ENCODE measurements at places on chromosomes 12 and 14.

- H3K4me3 ChIP-seq: no peak overlapping the region
- H3K27ac ChIP-seq: no peak overlapping the region
- no peaks in the 10 kb centered on the region for H3K4me1 ChIP-seq
- H3K36me3 ChIP-seq: no peaks in the 10 kb centered on the region
- H3K27me3 ChIP-seq: peaks cover 3% of the 10 kb centered on the region
- DNase-seq: no peak
Observed at GRCh38 chr14:85731186-85731585, 201.2 kb downstream of the FLRT2 start.

DNA sequence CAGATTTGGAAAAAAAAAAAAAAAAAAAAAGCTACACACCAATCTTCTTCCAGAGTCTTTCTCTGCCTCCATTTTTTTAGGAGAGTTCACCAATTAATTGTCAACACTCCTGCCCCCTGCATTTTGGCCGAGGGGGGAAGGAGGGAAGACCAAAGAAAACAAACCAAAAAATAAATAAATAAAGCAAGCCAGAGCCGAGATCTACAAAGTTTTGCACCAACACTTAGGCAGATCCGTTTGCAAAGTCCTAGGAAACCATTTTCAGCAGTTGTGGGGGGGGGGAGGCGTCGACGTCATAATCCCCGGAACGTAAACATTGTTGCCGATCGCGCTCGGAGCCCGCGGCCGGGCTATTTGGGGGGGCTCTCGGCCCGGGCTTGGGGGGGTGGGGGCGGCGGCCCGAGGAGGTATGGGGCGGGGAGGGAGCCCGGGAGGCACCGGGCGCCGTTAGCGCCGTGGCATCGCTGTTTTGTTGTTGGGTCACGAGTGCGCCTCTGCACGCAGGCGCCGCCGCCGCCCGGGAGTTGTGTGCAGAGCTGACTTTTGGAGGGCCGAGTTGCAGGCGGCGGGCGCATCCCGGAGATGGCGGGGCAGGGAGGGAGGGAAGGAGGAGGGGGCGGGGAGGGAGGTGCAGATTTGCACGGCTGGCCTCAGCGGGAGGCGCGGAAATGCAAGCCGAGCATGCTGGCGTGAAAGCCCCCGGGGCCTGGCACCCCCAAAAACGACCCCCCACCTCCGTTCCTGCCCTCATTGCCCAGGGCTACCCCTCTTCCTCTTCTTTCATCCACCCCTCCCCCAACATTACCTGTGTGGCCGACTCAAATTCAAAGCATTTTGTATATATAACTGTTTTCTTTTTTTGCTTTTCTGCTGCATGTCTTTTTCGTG, 598 bp downstream of the KDM2B start:
- H3K4me3 ChIP-seq: peak overlapping the region; percentile 96
- H3K4me1 ChIP-seq: peaks cover 31% of the 10 kb centered on the region
- no peaks in the 10 kb centered on the region for H3K36me3 ChIP-seq
- H3K27me3 ChIP-seq: no peaks in the 10 kb centered on the region
- peak; percentile 77 for DNase-seq
- peak overlapping the region; percentile 89 for H3K27ac ChIP-seq

GRCh38 chr14:36905272-36905888, 243.7 kb downstream of the PAX9 start:
- H3K27ac ChIP-seq: no peak overlapping the region
- no peaks in the 10 kb centered on the region for H3K4me1 ChIP-seq
- DNase-seq: no peak
- no peak overlapping the region for H3K4me3 ChIP-seq

- DNase-seq: no peak
- H3K4me3 ChIP-seq: no peak overlapping the region
- H3K27ac ChIP-seq: no peak overlapping the region
- H3K27me3 ChIP-seq: no peaks in the 10 kb centered on the region
- peaks cover 13% of the 10 kb centered on the region for H3K36me3 ChIP-seq
Observed at GRCh38 chr14:39372656-39373055, 59.6 kb downstream of the FBXO33 start.

DNA sequence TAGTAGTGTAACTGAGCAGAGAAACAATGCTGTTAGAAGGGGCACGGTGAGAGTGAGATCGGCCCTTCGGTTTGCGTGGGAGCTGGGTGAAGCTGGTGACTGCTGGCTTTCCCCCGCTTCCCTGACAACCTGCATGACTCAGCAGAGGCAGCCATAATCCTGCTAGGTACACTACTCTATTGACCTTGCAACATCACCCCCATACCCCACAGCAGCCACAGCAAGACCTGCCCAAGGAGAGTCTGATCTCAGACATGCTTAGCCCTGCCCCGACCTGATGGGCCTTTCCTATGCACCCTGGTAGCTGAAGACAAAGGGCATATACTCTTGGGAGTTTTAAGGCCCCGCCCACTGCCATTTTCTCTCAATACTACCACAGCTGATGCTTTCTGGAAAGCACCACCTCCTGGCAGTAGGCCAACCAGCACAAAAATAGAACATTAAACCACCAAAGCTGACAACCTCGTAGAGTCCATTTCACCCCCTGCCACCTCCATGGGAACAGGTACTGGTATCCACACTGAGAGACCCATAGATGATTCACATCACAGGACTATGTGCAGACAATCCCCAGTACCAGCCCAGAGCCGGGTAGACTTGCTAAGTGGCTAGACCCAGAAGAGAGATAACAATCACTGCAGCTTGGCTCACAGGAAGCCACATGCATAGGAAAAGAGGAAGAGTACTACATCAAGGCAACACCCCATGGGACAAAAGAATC, 75.9 kb upstream of the RGS6 start:
- H3K27me3 ChIP-seq: peaks cover 50% of the 10 kb centered on the region
- no peak for DNase-seq
- no peak overlapping the region for H3K27ac ChIP-seq
- peaks cover 7% of the 10 kb centered on the region for H3K4me1 ChIP-seq

- H3K27me3 ChIP-seq: peaks cover 25% of the 10 kb centered on the region
- no peaks in the 10 kb centered on the region for H3K36me3 ChIP-seq
- H3K27ac ChIP-seq: no peak overlapping the region
- no peak overlapping the region for H3K4me3 ChIP-seq
- no peak for DNase-seq
Observed at GRCh38 chr14:98903371-98903770, 368.6 kb downstream of the BCL11B start.

DNA sequence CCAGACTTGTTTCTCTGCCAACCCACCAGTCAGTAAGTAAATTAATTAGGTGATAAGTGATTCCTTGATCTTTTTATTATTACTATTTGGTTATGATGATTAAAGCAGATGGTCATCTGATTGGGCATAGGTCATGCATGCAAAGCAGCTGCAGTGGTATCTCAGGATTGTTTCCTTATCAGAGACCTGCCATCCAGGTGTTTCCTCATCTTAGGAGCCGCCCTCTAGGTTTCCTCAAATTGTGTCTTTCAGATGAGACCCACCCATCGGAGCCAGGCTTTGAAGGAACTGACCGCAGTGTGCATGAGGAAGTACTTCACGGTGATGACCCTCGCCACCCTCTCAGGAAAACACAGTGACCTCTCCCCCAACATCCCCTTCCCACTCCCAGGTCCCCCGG, 63.3 kb downstream of the ZFP36L1 start:
- no peak for DNase-seq
- no peaks in the 10 kb centered on the region for H3K27me3 ChIP-seq
- no peaks in the 10 kb centered on the region for H3K36me3 ChIP-seq
- no peak overlapping the region for H3K4me3 ChIP-seq
- peaks cover 29% of the 10 kb centered on the region for H3K4me1 ChIP-seq

DNA sequence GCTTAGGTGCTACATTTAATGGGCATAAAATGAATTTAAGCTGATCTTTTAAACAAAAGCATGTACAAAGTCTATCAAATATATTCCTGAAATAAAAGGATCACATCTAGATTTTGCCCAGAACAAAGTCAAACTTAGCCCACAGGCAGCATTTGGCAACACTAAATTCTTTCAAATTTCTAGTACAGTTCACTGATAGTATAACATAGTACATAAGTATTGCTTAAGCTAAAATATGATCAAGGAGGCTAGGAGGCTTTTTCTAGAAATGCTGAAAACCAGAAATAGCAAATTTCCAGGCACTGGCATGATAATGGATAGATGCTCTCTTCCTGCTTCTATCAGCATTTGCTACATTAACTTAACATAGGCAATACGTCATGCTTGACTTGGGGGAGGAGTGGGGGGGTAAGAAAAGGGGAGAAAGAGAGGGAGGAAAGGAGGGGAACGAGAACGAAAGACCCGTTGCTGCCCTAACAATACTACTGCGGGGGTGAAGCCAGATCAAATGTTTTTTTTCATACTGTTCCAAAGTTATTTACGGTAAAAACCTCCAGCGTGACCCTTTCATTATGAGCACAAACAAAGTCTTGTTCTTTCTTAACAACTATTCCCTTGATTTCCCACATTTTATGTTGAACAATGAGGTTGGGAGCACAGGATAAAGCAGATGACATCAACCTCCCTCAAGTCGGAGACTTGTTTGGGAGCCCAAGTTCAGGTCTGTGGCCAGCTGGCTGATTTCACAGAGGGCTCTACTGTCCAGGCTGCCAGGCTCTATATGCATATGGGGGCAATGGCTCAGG, 10.6 kb downstream of the TMED10 start:
- H3K36me3 ChIP-seq: no peaks in the 10 kb centered on the region
- H3K4me3 ChIP-seq: no peak overlapping the region
- peaks cover 48% of the 10 kb centered on the region for H3K4me1 ChIP-seq
- no peak for DNase-seq
- H3K27me3 ChIP-seq: no peaks in the 10 kb centered on the region

- no peak overlapping the region for H3K4me3 ChIP-seq
- no peak overlapping the region for H3K27ac ChIP-seq
Observed at GRCh38 chr14:103199124-103199523, 75.9 kb downstream of the TNFAIP2 start.

DNA sequence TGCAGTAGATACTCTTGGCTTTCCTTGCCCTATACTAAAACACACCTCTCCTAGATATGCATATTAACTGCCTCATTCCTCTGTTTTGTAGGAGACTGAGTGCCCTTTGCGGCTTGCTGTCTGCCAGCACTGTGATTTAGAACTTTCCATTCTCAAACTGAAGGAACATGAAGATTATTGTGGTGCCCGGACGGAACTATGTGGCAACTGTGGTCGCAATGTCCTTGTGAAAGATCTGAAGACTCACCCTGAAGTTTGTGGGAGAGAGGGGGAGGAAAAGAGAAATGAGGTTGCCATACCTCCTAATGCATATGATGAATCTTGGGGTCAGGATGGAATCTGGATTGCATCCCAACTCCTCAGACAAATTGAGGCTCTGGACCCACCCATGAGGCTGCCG, 15.4 kb downstream of the TRAFD1 start:
- peak overlapping the region; percentile 28 for H3K27ac ChIP-seq
- no peak overlapping the region for H3K4me3 ChIP-seq
- H3K4me1 ChIP-seq: peaks cover 5% of the 10 kb centered on the region

GRCh38 chr14:33560718-33561431, 390.0 kb downstream of the EGLN3 start:
- no peak overlapping the region for H3K4me3 ChIP-seq
- DNase-seq: no peak
- H3K4me1 ChIP-seq: peaks cover 11% of the 10 kb centered on the region
- no peak overlapping the region for H3K27ac ChIP-seq
- no peaks in the 10 kb centered on the region for H3K36me3 ChIP-seq
- H3K27me3 ChIP-seq: no peaks in the 10 kb centered on the region

DNA sequence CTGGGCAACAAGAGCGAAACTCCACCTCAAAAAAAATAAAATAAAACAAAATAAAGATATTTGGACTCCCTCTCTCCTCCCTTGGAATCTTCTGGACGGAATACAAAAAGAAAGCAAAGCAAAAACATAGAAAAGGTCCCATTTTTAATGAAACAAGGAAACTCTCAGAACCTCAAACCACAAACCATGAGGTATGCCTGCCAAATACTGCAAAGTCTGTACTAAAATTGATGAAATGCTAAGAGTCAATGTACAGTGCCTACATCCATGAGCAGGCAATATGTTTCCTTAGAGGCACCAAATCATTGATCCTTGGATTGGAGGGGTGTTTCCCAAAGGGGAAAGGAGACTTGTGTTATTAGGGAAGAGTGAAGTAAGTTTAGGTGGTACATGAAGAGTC, 8.2 kb upstream of the RPS6KA5 start:
- H3K27ac ChIP-seq: peak overlapping the region; percentile 98
- peak overlapping the region; percentile 62 for H3K4me3 ChIP-seq
- H3K27me3 ChIP-seq: no peaks in the 10 kb centered on the region
- no peak for DNase-seq

Measured in natural killer cell treated with Interleukin-12 subunit alpha and Interleukin-12 subunit beta and Interleukin-15 and Interleukin-18, amount 100 ng/mL, for 72 hours (primary cell).